Activated T-helper 1 cell treated with anti-CD3 and anti-CD28 coated beads, Interleukin-2, amount 50 U/mL, for 16 hours (primary cell): ENCODE measurements at places on chromosomes 5 and 9.

DNA sequence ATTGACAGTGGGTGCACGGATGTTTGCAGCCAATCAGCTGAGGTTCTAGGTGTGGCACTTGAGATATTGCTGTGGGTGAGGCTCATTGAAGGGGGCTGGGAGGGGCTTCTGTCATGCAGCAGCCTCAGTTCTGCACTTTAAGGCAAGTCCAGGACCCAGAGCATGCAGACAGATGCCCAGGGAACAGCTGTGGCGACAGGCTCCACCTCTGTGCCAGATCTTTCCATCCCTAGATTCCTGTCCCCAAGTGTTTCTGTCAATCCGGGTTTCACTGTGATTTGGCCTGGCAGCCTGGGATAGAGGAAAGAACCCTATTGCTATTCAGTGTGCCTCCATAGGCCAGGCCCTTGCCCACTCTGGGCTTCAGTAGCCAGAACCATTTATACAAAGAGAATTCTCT, 20.8 kb upstream of the CERCAM start:
- DNase-seq, result no peak

- DNase-seq, result no peak
Measured at GRCh38 chr9:28563291-28563934, 990.1 kb upstream of the C9orf72 start.

DNA sequence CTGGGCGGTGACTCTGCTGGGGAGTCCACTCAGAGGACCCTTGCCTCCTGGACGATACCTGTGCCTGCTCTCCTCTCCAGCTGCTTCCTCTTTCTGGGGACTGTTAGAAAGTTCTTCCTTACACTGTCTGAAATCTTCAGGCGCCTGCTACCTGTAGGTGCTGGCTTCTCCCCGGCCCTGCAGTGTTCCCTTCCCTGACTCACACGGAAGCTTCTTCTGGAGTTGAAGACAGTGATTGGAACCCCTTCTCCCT, 562 bp downstream of the GSN start:
- no peak for DNase-seq

- DNase-seq, result no peak
Measured at GRCh38 chr9:2210201-2210600, 195.1 kb downstream of the SMARCA2 start.

DNA sequence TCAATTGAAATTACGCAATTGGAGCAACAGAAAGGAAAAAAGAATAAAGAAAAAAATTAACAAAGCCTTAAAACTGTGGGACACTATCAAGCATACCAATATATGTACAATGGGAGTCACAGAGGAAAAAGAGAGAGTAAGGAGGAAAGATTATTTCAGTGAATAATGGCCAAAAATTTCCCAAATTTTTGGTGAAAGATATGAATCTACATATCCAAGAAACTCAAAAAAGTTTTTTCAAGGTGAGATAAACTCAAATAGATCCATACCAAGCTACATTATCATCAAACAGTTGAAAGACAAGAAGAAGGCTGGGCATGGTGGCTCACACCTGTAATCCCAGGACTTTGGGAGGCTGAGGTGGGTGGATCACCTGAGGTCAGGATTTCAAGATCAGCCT, 8.8 kb upstream of the BRD3 start:
- DNase-seq, result no peak

DNA sequence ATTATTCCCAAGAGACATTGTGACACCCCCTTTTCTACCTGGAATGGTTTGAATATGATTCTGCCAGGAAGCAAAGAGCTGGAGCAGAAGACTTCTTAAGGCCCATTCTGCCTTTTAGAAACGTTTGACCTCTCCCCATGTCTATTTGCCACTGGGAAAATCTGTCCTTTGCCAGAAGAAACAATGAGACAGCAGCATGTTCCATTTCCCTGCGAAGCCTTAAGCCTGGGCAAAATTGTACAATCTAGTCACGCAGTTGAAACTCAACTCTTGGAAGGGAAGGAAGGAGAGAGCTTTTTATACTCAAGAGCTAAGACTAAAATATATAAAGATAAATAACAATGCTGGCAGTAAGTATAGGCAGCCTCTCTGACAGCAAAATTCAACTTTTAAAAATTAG, 22.1 kb upstream of the SPOCK1 start:
- no peak for DNase-seq

DNA sequence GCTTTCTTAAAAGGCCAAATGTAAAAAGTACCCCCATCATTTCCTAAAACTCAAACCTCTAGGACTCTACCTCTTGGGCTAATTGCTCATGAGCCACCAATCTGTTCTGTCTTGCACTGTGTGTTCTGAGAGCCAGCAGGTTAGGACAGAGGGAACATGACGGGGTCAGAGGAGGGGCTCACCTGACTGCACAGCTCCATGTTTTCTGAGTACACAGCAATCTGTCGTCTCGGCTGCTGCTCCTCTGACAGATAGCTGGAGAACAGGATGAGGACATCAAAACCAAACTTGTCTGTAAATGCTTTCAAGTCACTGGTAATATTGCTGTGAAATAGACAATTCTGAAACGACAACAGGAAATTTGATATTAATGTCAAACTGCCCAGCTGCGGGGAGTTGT, 50.9 kb upstream of the PCA3 start:
- no peak for DNase-seq
